ENCODE measurements at places on chromosomes 6 and 20.

DNA sequence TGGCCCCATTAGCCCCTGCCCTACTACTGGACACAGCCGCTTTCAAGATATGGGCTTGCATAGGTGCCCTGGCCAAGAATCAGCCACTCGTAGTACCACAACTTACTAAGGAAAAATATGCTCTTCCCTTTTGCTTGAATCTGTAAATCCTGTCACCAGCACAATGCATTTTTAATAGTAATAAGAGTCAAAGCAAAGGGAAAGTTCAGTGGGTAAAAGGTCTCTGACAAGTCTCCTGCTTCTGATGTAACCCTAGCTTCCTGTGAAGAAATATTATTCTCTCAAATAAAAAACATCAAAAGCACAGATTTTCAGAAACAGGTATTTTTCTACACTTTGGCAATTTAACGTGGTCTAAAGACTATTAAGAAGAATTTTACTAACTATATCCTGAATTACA lies 373.8 kb downstream of the GJA1 start:
- no peak for DNase-seq

GRCh38 chr6:168206186-168206585 lies 113.4 kb downstream of the DACT2 start:
- DNase-seq, result no peak

GRCh38 chr6:51489133-51489532 lies 598.3 kb downstream of the PKHD1 start:
- no peak for DNase-seq

DNA sequence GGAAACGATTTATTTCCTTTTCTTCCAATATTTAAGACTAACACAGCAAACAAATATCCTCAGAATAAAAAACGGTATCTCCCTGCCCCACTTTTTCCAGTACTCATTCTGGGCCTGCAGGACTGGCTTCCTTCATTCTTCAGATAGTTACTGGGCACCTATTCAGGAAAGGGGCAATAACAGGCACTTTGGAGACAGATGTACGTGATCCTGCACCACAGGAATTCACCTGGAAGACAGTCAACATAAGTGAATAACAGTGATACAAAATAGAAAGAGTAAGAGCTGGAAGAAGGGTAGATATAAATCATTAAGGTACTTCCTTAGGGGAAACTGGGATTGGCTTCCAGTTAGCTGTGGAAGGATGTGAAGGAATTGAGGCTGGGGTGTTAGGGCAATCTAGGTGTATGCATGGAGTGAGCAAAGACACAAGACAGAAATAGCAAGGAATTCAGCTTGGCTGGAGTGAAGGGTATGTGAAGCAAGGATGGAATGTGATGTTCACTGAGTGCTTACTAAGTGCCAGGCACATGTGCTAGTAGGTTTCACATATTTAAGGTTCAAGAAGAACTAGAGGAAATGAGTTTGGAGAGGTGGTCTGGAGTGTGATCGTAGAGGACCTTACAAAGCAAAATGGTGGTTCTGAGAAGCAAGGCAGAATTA lies 49.3 kb upstream of the FAM83C start:
- DNase-seq, result no peak

- no peak for DNase-seq
These were observed 622 bp upstream of the KIZ start for GRCh38 chr20:21125072-21125848.
